ENCODE measurements at places on chromosomes 4 and X. TPM values are rescaled to one million over a fixed set of nuclear protein-coding genes. Genes with fewer than 3 reads are reported as not detected.
A peak's percentile ranks its signal among the peaks of the same experiment; 100 is the strongest.

- no peak for DNase-seq
Observed at GRCh38 chrX:100652266-100652665, 8.3 kb downstream of the SRPX2 start.

- DNase-seq, result no peak
Observed at GRCh38 chrX:153947009-153947769, 2.7 kb upstream of the RENBP start.

DNA sequence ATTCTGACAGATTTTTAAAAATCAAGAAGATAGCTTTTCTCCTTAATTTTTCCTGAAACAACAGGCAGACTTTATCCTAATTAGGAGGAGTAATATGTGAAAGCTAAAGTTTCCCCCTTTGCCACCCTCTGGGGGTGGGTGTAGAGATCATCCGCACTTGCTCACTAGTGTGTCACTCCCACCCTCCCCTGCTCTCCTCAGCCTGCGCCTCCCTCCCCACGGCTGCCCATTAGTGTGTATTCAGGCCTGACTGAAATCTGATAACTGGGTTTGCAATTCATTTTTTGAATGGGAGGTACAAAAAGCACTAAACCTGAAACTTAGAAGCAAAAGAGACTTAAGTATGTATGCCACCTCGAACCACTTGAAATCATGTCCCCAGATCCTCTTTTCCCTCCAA, 110.4 kb upstream of the TRIM2 start:
- DNase-seq, result no peak

- no peak for DNase-seq
Observed at GRCh38 chr4:110877778-110878370, 255.0 kb upstream of the PITX2 start.

DNA sequence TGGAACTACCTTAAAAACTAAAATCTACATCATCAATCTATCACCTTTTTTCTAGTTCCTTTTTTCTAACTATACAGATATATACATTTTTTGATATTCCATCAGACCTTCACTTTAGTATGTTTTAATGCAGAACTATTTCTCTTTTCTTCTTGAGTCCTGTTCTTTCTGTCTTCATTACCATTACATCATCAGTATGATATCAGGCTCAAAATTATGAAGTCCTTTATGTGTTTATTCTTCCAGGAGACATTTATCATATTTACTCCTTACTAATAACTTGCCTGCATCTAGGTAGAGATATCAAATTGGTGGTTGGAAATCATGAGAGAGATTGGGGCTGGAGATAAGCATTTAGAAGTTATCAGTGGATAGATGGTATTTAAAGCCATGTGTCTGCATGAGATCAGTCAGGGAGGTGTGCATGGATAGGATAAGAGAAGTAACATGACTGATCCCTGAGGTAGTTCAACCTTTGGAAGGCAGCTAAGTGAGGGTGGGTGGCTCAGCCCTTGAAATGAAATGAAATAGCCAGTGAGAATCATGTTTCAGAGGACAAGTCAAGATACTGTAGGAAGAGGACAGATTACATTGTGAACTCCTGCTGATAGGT, 43.1 kb downstream of the MRPL1 start:
- DNase-seq, result no peak

DNA sequence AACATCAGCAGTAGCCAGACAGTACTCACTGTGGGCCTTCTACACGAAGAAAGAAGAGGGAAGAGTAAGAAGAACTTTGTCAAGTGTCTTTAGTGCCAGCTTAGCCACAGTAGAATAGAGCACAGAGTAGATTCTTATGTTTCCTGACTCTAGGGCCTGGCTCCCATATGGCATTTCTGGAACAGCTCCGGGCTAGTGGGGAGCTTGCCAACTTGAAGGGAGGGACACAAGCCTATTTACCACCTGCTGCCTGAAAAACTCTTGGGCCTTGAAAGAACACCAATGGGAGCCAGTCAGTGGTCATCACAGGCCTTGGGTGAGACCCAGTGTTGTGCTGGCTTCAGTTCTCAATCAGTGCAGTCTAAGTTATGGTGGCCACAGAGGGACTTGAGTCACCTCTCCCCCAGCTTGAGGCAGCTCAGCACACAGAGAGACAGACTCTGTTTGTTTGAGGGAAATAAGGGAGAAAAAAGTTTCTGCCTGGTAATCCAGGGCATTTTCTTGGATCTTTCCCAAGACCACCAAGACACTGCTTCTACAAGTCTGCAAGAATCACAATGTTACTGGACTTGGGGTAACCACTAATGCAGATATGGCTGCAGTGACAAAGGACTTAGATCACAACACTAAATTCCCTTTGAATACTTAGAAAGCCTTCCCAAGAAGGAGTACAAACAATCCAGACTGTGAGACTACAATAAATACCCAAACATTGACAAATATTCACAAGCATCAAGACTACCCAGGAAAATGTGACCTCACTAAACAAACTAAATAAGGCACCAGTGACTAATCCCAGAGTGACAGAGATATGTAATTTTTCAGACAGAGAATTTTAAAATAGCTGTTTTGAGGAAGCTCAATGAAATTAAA, 261.0 kb upstream of the NDST3 start:
- DNase-seq, result no peak

DNA sequence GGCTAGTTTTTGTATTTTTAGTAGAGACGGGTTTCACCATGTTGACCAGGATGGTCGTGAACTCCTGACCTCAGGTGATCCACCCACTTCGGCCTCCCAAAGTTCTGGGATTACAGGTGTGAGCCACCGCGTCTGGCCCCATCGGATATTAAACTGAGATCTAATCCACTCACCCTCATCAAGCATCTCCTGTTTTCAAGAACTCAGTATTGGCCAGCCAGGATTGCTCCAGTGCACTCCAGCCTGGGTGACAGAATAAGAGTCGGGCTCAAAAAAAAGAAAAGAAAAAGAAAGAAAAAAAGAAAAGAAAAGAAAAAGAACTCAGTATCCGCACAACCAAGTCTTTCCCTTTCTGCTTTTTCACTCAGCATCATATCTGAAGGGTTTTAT, 167.6 kb downstream of the OR13H1 start:
- DNase-seq, result no peak

DNA sequence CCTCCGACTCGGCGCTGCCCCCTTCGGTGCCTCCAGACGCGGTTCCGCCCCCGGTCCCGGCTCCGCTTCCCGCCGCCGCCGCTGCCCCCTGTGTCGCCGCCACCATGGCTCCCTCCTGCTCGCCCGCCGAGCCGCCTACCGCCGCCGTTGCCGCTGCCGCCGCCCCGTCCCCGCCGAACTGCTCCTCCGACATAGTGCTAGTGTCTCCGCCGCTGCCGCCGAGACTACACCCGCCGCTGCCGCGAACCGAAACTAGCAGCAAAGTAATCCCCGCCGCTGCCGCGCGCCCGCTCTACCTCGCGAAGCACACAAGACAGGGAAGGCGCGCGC, 340 bp downstream of the HNRNPD start:
- DNase-seq, result peak; percentile 30

- no peak for DNase-seq
Observed at GRCh38 chr4:1668488-1668840, 15.6 kb downstream of the FAM53A start.

DNA sequence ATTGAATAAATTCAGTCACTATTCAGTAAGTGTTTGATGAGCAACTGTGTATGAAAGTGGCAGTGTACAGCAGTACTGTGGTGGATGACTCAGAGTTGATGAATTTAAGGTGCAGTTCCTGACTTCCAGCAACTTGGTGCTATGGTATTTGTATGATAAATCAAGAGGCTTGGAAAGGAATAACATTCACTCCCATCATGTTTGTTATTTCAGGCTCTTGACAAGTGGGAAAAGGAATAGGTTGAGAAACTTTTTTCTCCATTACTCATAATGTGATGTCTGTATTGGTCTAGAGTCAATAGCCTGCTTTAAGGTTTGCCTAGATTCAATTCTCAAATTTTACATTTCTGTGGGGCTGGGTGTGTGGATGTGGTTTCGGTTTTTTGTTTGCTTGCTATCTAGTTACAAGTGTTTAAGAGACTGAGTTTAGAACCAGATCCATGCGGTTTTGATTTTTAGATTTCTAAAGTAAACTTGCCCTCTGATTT, 35.1 kb upstream of the CYP2U1 start:
- DNase-seq, result no peak

GRCh38 chr4:1656132-1656531, 28.0 kb downstream of the FAM53A start:
- DNase-seq, result no peak

DNA sequence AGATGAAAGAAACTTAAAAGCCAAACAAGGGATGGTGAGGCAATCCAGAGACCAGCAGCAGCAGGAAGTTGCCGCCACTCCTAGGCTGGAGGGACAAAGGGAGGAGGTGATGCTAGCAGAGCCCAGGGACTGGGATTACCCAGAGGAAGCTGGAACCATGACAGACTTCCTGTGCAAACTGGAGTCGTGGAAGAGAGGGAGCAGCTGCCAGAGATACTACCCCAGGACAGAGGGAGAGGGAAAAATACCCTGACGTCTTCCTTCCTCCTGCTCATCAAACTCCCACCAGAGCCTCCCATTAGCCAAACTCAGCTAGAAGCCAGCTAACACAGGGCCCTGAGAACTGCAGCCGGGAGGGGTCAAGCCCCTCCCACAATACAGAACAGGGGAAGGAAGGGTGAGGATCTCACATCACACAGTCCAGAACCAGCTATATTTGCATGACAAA, 101.2 kb upstream of the KLF3 start:
- DNase-seq, result no peak

DNA sequence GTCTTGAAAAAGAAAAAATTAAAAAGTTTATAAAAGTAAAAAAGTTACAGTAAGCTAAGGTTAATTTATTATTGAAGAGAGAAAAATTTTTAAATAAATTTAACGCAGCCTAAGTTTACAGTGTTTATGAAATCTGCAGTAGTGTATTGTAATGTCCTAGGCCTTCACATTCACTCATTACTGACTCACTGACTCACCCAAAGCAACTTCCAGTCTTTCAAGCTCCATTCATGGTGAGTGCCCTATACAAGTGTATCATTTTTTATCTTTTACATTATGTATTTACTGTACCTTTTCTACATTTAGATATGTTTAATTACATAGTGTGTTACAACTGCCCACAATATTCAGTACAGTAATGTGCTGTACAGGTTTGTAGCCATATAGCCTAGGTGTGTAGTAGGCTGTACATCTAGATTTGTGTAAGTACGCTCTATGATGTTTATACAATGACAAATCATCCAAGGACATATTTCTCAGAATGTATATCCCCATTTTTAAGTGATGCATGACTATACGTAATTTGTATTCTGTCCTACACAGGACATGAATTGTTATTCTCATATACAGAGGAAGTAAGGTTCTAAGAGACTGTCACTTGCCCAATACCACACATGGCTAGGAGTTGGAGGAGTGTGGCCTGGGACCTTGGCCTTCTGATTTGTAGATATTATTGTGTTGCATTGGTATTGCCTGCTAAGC, 19.5 kb upstream of the PDCL2 start:
- DNase-seq, result no peak

DNA sequence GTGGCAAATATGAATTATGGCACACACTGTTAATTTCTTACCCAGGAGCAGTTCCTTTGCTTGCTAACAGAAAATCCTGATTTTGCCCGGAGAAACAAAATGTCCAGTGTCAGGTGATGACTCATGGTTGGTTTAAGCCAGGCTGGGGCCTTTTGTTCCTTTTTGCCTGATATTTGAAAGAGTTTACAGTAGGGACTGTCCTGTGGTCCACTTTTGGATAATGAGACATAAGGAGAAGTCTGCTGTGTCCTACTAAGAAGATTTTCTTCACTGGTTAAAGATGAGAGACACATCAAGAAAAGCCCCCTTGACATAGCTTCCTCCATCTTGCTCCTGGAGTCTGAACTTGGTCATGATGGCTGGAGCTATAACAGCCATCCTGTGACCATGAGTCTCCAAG, 12.1 kb upstream of the DRD5 start:
- no peak for DNase-seq

- no peak for DNase-seq
Observed at GRCh38 chr4:163806653-163807052, 312.2 kb downstream of the TMA16 start.

GRCh38 chr4:18934197-18934596, 912.6 kb upstream of the LCORL start:
- DNase-seq, result no peak

GRCh38 chrX:25020391-25020904, 4.7 kb upstream of the ARX start:
- no peak for DNase-seq

- DNase-seq, result no peak
Observed at GRCh38 chrX:10166248-10166716, 9.5 kb downstream of the CLCN4 start.

DNA sequence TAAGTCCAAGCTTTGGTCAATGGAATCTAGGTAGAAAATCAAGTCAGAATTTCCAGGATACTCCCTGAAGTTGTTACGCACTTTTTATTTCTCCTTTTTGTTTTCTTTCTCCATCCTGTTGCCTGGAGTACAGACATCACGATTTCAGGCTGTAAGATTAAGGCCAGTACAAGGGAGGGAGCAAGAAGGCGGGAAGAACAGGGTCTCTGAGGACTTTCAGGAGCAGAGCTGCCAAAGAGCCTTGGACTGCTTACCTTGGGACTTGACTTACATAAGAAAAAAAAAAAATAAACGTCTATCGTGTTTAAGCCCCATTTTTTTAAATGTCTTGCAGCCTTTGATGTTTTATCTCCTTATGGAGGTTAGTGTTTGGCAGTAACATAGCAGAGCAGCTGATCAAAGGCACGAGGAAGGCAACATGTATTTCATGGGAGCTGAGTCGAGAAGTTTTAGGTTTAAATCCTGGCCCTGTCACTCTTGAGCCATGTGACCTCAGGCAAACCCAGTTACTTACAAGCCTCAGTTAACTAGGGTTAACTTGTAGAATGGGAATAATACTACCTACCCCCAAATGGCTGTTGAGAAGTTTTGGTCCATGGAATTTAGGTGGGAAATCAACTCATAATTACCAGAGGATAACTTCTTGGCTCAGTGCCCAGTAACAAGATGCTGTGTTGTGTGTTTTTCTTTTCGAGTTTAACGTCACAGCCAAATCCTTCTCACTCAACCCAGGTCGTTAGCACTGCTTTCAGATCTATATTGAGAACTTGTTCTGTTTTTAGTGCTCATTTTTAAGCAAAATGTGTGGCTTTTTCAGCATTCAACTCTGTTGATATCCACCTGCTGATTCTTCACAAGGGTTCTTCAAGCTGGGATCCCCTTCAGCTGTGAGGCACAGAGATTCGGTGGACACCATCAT, 106.8 kb downstream of the CLNK start:
- no peak for DNase-seq

- no peak for DNase-seq
Observed at GRCh38 chrX:150779385-150779784, 86.2 kb downstream of the MTMR1 start.

- DNase-seq, result no peak
Observed at GRCh38 chrX:22110729-22111494, 78.8 kb downstream of the PHEX start.

Gene PABPC5
- total RNA-seq, result 0.60 TPM

Gene RAI2
- total RNA-seq, result 23.9 TPM

Gene MSX1
- 20.5 TPM for total RNA-seq

Gene CT45A6
- not detected for total RNA-seq

Gene TSPAN6
- total RNA-seq, result 27.3 TPM

Gene TKTL2
- total RNA-seq, result 0.09 TPM

Gene ASMT
- total RNA-seq, result 0.56 TPM

Gene CCNA2
- 5.5 TPM for total RNA-seq

Gene NWD2
- total RNA-seq, result 7.8 TPM

Gene SYNPO2
- 48.7 TPM for total RNA-seq
